ENCODE measurements at places on chromosomes 7 and 10.

DNA sequence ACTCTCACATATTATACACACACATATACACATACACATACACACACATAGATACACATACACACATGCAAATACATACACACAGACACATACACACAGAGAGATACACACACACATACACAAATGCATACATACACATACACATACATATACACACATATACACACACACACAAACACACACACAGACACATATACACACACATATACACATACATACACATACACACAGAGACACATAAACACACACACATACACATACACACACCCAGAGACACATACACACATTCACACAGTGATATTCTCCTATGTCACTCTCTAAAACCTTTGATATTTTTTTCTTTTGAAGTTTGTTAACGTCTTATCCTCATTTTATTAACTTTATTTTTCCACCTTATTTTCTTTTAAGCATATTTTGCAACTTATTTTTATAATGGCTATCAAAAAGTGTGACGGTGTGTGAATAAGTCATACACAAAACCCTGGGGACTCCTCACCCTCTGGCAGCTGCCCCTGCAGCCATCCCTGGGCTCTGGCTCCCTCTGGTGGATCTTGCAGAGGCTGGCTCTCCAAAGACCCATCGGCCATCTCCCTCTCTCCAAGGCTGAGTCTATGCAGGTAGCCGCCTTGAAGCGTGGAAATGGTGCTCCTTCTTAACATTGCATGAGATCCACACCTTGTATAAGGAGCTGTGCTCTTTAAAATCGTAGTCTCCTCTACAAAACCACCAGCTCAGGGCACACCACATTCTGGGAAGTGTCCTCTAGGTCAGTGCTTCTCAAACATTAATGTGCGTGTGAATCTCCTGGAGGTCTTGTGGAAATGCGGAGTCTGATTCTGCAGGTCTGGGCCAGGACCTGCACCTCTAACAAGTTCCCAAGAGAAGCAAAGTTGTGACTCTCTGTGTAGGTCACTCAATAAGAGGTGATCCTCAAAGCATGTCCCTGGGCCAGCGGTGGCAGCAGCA, 4.1 kb upstream of the C10orf120 start:
- peak; percentile 83 for DNase-seq

DNA sequence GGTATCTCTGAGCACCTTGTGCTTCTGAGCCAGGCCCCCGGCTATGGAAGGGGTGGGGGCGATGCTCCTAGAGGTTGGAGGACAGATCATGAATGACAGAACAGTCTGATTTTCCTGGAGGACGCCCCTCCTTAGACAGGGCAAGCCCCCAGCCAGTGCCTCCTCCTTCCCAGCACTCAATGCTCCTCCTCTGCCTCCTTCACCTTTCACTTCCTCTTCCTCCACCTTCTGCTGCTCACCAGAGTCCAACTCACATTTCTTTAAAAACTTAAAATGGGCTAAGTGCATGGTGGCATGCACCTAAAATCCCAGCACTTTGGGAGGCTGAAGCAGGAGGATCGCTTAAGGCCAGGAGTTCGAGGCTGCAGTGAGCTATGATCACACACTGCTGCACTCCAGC, 71.1 kb upstream of the CUX1 start:
- no peak for DNase-seq

DNA sequence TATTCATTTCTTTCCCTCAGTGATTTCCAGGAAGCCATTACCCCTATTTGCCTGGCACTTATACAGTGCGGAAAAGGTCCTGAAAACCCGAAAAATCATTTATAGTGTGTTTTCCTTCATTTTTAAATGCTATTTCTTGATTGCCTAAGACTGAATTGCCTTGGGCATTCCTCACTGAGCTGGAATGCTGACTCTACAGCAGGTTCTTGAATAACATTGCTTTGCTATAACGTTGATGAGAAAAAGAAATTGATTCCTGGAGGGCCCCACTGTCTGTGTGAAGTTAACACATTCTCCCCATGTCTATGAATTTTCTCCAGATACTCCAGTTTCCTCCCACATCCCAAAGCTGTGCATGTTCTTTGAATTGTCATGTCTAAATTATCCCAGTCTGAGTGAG, 308.5 kb downstream of the EXOC4 start:
- DNase-seq = no peak

DNA sequence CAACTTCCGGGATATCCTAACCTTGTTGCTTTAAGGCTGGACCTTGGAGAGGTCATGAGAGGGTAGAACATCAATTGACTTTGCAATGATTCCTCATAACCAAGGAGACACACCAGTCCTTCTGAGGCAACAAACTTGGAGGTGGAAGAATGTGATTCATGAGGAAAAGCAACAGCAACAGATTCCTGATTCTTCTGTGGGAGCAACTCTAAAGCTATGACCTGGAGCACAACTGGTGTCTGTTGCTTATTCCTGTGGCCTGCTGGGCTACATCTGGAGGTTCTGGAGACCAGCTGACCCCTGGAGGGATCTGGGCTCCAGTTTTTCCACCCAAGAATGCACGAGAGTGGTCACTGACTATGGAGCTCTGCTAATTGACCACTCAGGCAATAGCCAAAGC, 116.6 kb downstream of the CREB5 start:
- no peak for DNase-seq

- DNase-seq = no peak
Observed at GRCh38 chr7:114413761-114414155, 857 bp upstream of the FOXP2 start.

- no peak for DNase-seq
Observed at GRCh38 chr10:117488004-117488403, 54.5 kb upstream of the EMX2 start.
